NCI-H1417 treated with DMSO at 0.1 percent for 48 hours (cell line): ENCODE measurements at places on chromosomes 4 and X.

GRCh38 chrX:128781506-128781905 is 729.3 kb upstream of the ACTRT1 start:
- no peak for DNase-seq

DNA sequence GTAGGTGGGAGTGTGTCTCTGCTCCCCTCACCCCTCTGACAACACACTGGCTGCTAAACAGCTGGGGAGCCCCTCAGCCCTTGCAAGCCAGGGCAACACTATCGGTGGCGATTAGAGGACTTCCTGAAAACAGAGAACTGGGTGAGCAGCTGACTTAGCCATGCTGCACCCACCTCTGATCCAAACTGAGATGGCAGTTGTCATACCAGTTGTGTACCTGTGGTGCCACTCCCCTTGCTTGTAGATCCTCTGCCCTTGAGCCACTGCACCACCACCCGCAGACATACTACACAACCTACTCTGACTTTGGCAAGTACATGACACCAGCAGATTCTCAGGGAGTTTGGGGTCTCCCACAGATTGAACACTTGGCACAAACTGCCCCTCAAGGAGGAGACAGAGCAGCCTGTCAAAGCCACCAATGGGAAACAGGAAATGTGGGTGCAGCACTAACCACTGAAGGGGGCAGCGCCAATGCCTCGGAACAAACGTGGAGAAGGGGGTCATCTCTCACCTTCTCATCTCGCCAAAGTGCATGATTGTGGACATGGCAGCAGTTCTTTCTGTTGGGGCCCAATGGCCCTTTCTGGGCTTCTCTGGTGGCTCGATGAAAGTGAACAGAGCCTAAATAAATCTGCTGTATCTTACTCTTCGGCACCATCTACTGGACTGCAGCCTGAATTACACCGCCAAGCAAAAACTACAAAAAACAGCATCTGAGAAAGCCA is 119.8 kb downstream of the NEK1 start:
- no peak for DNase-seq

- DNase-seq, result no peak
Observed at GRCh38 chr4:158162631-158163030, 10.2 kb downstream of the GASK1B start.

GRCh38 chr4:170170861-170171260 is 81.1 kb upstream of the AADAT start:
- DNase-seq, result no peak

DNA sequence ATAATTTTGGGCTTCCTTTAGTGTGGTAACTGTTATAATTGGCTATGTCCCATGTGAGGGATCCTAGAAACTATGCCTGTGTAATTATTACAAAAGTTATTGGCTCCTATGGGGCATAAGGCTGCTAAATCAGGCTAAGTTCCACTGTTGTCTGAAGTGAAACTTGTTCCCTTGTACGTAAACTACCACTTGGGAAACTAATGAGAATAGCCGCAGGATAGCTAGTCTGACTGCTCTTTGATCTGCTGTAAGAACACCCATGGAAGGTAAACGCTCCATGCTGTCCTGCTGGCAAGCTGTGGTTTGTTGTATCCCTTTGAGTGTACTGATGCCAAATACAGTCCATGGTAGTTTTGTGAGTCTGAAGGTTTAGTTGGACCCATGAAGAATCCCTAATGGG is 9.3 kb upstream of the MAOA start:
- DNase-seq, result no peak

DNA sequence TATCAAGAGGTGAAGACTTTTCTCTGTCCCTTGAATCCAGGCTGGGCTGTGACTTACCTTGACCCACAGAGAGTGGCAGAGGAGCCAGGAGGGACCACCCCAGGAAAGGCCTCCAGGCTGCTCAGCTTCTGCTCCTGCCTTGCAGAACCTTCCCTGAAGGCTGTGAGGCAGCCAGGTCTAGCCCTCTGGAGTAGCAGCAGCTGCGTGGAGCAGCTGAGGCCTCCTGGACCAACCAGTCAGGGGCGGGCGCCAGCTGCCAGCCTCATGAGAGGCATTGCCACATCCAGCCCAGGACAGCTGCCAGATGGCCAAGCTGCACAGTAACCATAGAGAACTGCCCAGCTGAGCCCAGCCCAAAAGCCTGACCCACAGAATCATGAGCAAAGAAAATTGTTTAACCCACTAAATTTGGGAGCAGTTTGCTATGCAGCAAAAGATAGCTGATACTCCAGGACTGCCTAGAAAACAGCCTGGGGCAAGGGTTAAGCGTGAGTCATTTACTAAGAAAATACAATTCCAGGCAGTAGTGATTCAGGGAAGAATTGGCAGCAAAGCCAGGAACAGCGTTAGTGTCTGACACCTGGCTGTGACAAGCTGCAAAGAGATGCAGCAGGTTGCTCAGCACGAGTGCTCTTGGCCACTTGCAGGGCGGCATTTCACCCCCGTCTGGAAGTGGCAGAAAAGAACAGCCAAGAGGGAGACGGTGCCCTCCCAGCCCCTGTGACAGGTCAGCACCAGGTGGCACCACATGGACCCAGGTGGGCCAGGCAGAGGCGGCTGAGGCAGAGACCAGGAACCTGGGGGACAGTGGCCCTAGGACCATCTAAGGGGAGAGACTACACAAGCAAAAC is 14.7 kb upstream of the PDE6B start:
- no peak for DNase-seq

- no peak for DNase-seq
Observed at GRCh38 chr4:141142423-141142822, 9.2 kb upstream of the RNF150 start.

- DNase-seq, result no peak
Observed at GRCh38 chrX:112888916-112889315, 48.3 kb upstream of the AMOT start.

- no peak for DNase-seq
Observed at GRCh38 chrX:18886005-18886343, 97.9 kb downstream of the PHKA2 start.

DNA sequence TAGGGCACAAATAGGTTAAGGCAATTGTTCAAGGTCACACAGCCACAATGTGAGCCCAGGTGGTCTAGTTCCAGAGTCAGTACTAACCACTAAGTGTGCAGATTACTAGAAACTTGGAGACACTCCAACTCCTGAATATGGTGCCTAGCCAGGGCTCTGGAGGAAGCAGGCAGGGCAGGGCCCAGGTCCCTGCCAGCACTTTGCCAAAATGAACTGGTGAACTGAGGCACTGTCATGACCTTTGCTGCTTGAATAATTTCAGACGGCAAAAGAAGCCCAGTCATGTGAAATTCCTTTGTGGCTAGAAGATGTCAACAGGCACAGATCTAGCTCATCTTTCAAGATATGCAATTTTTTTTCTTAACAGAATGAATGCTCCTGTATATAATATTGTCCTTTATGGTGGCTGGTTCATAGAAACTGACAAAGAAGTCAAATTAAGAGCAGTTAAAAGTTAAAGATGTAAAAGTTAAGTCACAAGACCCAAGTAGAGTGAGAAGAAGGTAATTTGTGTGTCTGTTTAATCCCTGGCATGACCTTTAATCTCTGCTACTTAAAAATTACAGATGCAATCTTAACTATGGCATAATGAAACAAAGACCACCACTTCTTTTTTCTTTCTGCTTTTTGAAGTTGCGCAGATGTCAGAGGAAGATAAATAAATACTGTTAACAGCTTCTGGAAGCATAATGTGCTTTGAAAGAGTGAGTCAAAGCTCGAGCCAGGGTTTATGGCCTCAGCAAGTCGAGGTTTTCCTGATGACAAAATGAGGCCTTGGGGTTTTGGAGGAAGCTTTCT is 54.1 kb downstream of the SHROOM3 start:
- no peak for DNase-seq

- DNase-seq, result no peak
Observed at GRCh38 chr4:71198958-71199357, 139.9 kb upstream of the SLC4A4 start.
